ENCODE measurements at places on chromosomes 3 and 15. TPM values are rescaled to one million over a fixed set of nuclear protein-coding genes. Genes with fewer than 3 reads are reported as not detected.

The HIGD2B gene
- not detected for polyA plus RNA-seq

The GCNT3 gene
- 0.23 TPM for polyA plus RNA-seq

The KLF15 gene
- polyA plus RNA-seq, result 1.7 TPM

The NR2F2 gene
- polyA plus RNA-seq, result 39.0 TPM

The SPINT1 gene
- polyA plus RNA-seq, result 0.49 TPM

The KCNMB2 gene
- polyA plus RNA-seq, result 13.1 TPM

- DNase-seq, result no peak
Measured at GRCh38 chr15:40872791-40873693, 992 bp downstream of the RHOV start.

DNA sequence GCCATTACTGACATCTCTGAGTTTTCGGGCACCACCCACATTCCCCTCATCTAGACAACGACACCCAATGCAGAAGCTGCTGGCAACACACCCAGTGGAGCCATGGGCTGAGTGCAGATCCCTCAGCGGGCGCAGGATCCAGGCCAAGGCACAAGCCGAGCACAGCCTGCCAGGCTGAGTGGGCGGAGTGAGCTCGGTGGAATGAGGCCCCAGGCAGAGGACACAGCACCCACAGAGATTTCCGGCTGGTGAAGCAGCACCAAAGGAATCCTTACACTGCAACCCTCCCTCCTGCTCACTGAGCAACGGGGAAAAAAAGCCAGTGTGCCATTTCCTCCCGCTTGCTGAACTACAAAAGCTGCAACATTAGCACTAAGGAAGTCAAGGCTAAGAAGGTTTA lies 34.3 kb downstream of the ZMAT3 start:
- no peak for DNase-seq

- no peak for DNase-seq
Measured at GRCh38 chr15:91886878-91887277, 33.4 kb downstream of the SLCO3A1 start.

GRCh38 chr3:34411596-34411995 lies 613.2 kb downstream of the PDCD6IP start:
- no peak for DNase-seq

GRCh38 chr3:113431811-113432210 lies 9.5 kb downstream of the CFAP44 start:
- no peak for DNase-seq

DNA sequence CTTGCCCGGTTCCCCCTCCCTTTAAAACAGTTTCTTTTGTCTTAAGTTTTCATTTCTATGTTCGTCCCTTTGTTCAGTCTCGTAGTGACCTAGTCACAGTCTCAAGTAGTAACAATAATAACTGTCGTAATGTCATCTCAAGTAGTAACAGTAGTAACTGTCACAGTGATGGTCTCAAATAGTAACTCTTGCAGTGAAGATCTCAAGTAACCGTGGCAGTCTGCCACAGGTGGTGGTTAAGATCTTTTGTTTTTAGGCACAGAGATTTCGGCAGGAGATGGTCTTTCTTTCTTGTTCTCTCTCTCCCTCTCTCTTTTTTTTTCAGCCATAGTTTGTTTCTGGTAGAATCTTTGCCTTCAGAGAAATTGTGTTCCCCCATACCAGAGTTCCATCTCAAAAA lies 656.0 kb upstream of the SGO1 start:
- no peak for DNase-seq

DNA sequence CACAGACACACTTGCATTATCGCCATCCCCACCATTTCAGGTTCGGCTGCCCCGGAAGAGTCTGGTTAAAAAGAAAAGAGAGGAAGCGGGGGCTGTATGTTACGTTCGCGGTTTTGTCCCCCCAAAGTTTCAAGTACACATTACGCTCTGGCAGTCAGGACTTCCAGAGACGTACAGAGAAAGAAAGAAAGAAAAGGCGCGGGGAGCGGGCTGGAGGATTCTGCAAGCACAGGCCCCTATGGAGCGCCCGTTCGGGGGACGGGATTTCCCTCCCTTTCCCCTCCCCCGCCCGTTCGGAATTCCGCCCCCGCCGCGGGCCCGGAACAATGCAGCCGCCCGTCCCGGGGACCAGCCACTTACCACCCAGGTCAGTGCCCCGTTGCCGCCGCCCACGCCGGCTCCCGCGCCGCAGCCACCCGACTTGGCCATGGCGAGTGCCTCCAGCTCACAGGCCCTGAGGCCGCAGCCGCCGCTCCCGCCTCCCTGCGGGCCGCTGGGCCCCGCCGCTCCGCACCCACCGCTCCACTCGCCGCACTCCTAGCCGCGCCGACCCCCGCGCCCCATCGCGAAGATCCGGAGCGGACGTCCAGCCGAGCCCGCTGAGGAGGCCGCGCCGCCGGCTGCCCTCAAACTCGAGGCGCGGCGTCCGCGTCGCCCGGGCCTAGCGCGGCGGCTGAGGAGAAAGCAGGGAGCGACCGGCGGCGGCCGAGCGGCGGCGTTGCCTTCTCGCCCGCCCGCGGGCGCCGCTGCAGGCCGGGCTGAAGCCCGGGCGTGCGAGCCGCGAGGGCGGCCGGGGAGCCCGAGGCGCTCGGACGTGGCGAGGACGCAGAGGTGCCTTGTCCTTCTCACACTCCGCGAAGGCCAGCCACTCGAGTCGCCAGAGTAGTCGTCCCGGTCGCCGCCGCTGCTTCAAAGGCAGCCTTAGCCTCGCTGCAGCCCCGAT lies 567 bp downstream of the TOP2B start:
- DNase-seq, result no peak

DNA sequence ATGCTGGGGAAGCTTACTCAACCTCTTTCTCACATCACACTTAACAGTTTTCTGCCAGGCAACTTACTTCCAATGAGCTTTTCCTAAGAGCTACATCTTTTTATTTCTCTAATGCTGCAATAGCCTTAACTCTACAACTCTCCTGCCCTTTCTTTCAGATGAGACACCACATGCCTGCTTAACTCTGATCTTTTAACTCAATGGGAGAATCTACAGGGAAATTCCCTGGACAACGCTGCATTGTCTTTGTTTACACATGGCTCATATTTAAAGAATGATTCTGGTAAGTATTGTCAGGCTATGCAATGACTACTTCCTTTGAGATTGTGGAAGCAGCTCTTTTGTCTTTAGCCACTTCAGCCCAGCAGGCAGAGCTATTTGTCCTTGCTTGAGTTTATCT lies 353.1 kb upstream of the BCHE start:
- no peak for DNase-seq

DNA sequence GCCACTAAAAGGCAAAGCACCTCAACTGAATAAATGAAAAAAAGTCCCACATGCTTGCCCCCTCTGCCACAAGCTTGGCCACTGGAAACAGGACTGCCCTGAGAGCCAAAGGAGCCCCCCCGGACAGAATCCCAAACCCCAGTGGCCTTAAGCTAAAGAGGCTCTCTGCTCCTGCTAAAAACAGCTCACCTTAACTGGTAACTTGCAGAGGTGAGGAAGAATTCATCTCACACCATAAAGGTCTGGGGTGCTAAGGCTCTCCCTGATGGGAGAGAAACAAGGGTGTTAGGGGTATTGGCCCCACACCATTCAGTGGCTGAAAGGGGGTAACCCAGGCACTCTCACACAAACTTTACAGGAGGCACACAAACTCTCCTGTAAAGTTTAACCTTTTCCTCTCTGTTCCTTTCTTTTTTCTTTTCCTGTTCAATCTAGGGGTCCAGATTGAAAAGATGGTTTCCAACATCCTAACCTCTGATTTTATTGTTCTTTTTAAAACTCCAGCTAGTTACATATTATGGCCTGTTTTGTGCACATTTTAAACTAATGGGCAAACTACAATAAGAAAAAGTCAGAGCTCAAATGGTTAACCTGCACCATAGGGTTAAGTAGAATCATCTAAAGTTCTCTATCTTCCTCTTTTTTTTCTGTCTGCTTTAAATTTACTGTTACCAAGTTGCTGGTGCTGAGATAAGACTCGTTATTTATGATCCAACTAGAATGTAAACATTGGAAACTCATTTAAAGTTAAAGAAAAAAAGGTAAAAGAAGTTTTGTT lies 19.9 kb downstream of the TRANK1 start:
- no peak for DNase-seq

All from forelimb muscle (tissue), 1 donor.